ENCODE measurements at places on chromosomes 5 and 9. TPM values are rescaled to one million over a fixed set of nuclear protein-coding genes. Genes with fewer than 3 reads are reported as not detected.

- DNase-seq, result no peak
Observed at GRCh38 chr5:138476918-138477317, 11.6 kb downstream of the EGR1 start.

GRCh38 chr5:144084971-144085370 is 85.5 kb downstream of the YIPF5 start:
- DNase-seq, result no peak

- no peak for DNase-seq
Observed at GRCh38 chr5:7169240-7169878, 226.6 kb upstream of the ADCY2 start.

- no peak for DNase-seq
Observed at GRCh38 chr9:76692458-76693129, 71.6 kb upstream of the PCA3 start.

DNA sequence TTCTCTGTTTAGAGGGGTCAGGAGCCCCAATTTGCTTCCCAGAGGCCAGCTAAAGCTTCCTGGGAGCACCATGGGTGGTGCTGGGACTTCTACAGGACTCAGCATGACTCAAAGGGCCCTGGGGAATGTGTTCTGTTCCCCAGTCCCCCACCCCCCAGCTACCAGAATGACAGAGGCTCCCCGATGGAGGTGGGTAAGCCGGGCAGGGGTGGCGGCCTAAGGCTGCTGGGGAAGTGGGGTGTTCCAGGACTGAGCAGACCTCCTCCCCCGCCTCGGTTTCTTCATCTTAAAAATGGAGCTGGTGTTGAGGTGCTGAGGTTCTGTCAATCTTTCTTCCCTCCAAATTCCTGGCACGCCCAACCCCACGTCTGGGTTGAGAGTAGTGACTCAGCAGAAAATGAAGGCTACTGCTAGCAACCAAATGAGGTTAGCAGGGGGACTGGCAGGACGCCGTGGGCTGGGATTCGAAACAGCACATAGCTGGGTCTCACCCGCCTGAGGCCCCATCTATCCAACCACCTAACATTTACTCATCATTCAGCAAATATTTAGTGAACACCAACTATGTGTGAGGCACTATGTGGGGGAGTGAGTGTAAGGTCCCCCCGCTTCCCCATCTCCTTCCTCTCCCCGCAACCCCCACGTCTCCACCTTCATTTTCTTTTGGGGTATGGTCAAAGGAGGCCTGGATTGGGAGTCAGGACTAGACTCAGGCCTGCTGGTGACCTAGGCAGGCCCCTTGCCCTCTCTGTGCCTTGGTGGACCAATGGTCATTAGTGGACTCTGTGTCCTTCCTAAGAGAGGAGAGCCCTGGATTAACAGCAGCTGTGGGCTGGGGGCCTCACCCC is 50.2 kb downstream of the C9orf50 start:
- DNase-seq, result peak; percentile 47

Gene IFNB1
- not detected for polyA plus RNA-seq

Gene NTRK2
- polyA plus RNA-seq, result 2.3 TPM

Gene CD14
- polyA plus RNA-seq, result 30.1 TPM

Gene EPB41L4A
- polyA plus RNA-seq, result 8.3 TPM

All from heart right ventricle (tissue), 16 donors.